Pancreas (tissue), 10 donors: ENCODE measurements at places on chromosomes 6 and 20.

- no peak for DNase-seq
Observed at GRCh38 chr6:23413327-23414050, 712.5 kb upstream of the NRSN1 start.

DNA sequence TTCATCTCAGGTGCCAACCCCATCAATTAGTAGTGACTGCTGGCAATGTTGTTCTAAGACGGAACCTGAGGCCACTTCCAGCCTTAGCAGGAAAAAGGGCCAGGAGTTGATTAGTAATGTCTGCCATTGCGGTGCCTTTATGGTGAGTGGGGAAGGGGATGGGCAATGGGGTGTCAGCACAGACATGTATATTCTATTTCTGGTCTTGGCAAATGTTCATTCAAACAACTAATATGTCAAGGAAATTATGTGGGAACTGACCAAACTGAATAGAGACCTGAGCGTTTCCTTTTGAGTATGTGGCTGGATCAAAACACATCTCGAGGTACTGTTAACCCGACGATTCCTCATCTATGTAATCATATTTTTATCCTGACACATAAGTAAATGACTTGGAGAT is 34.6 kb upstream of the BMP2 start:
- no peak for DNase-seq

- no peak for DNase-seq
Observed at GRCh38 chr20:23151885-23152284, 65.8 kb upstream of the CD93 start.

DNA sequence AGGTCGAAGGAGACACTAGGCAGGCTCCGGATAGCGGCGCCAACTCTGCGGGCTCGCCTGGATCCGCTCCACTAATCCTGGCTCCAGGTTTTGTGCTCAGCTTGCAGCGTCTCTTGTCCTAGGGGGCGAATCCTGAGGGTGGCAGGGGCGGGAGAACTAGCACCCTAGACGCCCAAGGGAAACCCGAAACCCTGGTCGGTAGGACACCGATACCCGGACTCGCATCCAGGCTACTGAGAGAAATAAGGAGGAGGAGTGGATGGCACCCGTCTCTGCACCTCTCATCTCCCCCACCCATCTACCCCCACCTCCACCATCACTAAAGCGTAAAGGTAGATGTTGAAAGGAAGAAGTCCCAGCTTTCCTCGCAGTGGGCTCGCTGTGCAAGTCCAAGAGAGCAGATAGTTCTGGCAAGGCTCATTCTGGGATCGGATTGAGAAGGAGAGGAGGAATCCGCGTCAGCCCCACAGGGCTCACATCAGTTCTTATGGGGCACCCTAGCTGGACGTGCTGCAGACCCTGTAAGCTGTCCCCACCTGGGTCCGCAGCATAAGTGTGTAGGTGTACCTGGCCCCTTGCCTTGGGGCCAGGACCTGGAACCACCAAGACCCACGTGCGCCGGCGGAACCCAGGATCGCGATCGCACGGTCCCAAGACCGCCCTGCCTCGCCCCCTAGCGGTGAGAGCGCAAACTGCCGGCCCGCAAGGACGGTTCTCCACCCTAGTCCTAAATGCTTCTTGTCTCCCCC is 6.9 kb downstream of the SLC32A1 start:
- DNase-seq, result peak; percentile 93

DNA sequence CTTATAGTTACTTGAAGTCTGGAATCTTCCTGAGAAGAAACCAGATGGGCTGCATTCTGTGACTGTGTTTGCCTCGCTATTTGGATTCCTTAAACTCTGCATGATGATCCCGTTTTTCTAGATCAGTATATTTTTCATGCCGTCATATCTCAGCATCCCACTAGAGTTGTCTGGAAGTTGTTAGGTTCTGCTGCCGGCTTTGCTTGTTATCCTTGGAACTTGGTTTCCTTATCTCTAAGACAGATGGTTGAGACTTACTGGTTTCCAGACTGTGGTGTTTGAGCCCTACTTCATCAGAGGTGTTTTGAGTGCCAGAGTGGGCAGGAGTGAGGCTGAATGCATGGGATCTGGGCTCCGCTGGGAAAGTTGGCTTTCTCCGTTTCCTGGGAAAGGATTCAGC is 50.3 kb downstream of the CDS2 start:
- no peak for DNase-seq

DNA sequence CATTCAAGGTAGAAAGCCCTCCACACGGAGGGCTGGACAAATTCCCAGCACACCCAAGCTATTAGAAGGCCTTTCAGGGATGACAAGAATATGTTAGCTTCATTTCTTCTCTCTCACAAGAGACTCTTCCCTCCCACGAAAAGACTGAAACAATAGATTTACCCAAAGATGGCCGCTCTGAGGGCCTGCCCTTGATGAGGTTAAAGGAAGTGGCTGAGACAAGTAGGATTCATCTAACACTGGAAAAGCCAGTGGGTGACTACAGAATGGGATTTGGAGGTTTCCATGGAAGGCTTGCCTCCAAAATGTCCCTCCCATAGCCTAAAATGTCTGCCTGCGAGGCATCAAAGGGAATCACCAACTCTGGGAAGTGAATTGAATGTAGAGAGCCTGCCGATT is 277.6 kb downstream of the CLIC5 start:
- no peak for DNase-seq

- DNase-seq, result no peak
Observed at GRCh38 chr6:142784344-142784743, 160.6 kb downstream of the HIVEP2 start.

GRCh38 chr6:159692303-159693127 is 526 bp downstream of the SOD2 start:
- peak; percentile 52 for DNase-seq

DNA sequence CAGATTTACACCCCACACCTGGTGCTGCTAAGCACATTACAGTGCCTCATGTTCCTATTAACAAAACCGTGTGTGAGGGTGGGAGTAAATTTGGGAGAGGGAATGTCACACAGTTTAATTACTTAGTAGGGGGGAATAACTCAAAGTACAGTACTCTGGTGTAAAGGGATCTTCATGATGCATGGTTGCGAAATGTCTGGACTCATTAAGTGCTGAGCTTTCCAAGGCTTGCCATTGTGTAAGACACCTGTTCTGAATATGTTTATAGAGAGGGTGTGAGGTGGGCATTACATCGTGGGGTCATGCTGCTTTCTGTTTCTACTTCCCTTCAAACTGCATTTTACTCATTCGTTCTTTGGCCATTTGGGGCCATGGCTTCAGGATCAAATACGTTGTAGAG is 181.2 kb downstream of the ADGRG6 start:
- DNase-seq, result no peak

- DNase-seq, result no peak
Observed at GRCh38 chr6:162829013-162829742, 101.4 kb downstream of the PACRG start.

- no peak for DNase-seq
Observed at GRCh38 chr6:15089569-15090144, 156.2 kb upstream of the JARID2 start.

DNA sequence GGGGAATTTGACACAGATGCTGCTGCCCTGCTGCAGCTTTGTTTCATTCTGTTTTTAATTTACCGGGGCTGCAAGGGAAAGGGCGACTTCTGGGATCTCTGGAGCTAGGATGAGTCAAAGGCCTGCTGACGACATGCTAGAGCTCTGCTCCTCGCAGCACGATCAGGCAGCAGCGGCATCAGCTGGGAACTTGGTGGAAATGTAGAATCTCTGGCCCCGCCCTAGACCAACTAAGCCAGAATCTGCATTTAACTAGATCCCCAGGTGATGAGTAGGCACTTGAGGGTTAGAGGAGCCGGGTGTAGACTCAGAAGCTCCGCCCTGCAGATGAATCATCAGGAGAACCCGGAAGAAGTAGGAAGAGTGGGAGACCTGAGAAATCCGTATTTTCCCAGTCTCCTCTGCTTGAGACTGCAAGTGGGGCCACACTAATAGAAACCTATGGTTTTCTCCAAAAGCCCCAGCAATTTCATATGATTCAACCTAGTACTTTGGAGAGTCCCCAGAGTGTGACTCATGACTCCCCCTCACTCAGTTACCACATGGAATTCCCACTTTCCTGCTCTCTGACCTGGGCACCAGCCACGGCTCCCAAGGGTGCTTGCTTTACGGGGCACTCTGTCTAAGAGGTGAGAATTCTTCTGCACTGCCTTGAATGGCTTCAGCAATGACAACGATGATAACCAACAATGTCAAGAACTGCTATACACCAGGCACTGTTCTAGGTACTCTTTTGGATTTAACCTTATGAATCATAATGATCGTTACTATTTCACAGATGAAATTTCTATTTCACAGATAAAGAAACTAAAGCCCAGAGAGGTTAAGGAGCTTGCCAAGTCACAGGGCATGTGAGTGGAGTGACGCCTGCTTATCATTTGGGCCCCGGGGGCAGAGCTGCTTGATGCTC is 18.1 kb downstream of the TUBB2B start:
- DNase-seq, result no peak

- no peak for DNase-seq
Observed at GRCh38 chr6:90544741-90545140, 42.1 kb downstream of the MAP3K7 start.

DNA sequence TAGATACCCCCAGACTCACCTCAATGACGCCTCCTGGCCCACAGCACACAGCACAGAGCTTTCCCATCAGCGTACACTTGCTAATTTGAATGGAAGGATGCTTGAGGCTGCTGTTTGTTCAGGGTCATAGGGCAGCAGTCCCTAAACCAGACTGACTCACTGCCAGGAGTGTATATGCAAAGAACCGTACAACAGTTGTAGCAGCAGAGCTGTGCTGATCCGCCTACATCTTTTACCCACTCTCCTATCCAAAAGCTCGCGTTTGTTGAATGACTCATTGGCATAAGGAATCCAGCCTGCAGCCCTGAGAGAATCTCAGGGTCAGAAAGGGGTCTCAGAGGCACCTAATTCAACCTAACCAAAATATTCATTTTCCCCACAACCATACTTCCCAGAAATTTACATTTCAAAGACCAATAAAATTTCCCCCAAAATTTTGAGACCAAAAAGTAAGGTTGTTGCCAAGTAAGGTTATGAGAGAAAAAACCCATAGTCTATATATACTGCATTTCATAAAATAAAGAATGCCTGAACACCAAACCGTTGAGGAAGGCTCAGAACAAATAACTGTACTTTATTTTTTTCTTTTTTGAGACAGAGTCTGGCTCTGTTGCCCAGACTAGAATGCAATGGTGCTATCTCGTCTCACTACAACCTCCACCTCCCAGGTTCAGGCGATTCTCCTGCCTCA is 35.3 kb upstream of the CCND3 start:
- no peak for DNase-seq

DNA sequence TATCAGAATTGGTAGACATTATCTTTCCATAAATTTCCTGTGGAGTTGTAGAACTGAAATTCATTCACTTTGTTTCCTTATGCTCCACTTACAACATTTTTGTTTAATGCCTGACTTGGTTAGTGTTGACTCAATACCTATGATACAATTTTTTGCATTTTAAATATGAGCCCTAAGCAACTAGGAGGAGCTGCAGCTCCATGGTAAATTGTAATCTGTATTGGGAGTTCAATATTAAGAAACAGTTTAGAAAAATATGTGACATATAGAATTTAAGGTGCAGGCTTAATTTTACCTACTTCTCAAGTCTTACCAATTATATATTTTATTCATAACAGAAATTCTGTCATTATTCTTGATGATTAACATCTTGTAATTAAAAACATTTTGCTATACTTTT is 868.3 kb downstream of the EYS start:
- DNase-seq, result no peak

DNA sequence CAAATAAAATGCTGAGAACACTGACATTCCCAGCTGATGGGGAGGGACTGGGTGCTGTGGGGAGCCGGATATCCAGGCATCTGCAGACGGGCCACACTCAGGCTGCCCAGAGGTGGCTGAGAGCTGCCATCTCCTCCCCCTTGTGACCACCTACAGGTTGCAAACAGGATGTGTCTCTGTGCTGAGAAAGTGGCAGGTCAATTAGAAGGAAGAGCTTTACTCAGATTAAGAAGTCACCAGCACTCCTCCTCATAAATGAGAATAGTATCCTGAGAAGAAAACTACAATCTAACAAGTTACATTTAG is 63.0 kb downstream of the HUS1B start:
- DNase-seq, result no peak

DNA sequence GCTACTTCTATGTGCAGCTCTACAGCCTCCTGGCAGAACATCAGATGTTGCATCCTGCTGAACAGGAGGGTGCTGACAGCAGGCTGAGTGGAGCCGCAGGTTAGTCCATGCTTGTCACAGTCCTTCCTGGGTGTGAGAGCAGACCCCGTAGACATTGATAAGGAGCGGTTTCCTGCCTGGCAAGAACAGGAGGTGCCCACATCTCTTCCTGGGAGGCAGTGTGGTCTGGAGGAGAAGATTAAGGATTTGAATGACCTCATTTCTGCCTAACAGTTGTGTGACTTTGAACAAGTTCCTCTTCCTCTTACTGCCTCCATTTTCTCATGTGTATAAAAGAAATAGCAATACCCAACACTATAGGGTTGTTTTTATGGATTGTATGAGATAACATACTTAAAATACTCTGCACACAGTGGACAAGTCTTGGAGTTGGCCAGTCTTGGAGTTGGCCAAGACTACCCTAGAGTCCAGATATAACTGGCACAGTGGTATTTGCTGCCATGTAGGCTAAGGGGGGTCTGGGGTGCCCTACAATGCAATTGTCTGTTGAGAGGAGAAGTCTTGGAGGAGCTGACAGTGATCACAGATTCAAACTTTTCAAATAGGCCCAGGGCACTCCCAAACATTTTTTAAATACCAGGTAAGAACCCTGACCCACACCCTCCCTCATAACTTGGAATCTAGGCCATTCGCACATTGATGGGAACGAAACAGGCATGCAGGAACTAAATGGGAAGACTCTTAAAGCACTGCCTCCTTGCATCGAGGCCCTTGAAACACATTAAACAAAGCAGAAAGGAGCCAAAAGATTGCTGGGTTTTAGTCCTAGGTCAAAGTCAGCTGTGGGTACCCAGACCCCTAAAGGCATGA is 32.6 kb upstream of the TBC1D7 start:
- DNase-seq, result no peak

- DNase-seq, result no peak
Observed at GRCh38 chr6:53707108-53707897, 41.7 kb upstream of the KLHL31 start.

DNA sequence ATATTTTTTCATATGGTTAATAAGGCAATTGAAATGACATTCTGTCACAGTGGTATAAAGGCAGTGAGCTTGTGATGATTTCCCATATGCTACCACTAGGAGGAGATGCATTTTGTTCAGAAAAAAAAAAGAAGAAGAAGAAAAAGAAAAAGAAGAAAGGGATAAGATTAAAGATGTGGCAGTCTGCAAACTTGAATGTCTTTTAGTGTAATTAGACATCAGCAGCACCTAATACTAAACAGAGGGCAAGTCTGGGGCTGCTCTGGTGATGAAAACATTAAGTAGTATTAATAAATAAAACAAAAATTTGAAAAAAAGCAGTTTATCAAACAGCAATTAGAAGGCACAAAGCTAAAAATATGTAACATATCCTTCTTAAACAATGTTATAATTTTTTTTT is 95.4 kb upstream of the DEFB112 start:
- no peak for DNase-seq

DNA sequence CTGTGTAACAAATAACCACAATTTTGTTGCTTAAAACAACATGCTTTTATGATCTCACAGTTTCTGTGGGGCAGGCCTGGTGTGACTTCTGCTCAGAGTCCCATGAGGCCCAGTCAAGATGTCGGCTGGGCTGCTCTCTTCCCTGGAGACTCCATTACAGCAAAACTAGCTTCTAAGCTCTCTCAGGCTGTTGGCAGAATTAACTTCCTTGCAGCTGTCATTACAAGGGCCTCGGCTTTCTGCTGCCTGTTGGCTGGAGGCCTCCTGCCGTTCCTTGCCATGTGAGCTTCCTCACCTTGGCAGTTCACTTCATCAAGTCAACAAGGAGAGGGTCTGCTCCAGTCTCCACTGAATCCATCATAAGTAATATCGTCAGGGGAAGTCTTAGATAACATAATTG is 659.2 kb downstream of the PRKN start:
- DNase-seq, result no peak
